ENCODE measurements at places on chromosomes 7 and 10. TPM values are rescaled to one million over a fixed set of nuclear protein-coding genes. Genes with fewer than 3 reads are reported as not detected.
A peak's percentile ranks its signal among the peaks of the same experiment; 100 is the strongest.

DNA sequence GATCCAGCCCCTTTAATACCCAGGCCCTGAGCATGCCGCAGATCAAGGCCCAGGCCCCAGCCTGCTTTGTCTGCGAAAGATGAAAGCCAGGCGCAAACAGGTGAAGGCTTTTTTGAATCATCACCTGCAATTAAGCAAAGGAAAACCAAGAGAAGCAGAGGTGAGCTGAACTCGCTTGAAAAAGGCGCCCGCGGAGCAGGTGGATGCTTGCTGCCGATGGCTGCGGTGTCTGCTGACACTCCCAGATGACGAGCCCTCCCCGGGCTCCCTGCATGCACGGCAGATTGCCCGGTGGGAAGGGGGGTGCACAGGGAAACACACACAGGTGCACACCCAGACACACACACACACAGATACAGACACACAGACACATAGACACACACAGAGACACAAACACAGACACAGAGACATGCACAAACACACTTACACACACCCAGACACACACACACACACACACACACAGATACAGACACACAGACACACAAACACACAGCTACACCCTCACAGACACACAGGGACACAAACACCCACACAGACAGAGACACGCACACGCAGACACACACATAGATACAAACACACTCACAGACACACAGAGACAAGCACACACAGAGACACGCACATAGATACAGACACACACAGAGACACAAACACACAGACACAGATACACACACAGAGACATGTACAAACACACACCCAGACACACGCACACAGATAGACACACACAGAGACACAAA lies 142.6 kb upstream of the RNF32 start:
- DNase-seq, result no peak

The GCK gene
- total RNA-seq, result 0.28 TPM

The HGF gene
- not detected for total RNA-seq

The KCNIP2 gene
- total RNA-seq, result 3.1 TPM

- no peak for DNase-seq
Observed at GRCh38 chr10:110411047-110411410, 86.7 kb upstream of the DUSP5 start.

GRCh38 chr10:106107706-106108105 lies 1056.8 kb downstream of the SORCS1 start:
- no peak for DNase-seq

The DTX2 gene
- 29.0 TPM for total RNA-seq

GRCh38 chr7:90563286-90563685 lies 32.8 kb upstream of the CDK14 start:
- no peak for DNase-seq

The MKLN1 gene
- 63.3 TPM for total RNA-seq

The IL6 gene
- 1.2 TPM for total RNA-seq

DNA sequence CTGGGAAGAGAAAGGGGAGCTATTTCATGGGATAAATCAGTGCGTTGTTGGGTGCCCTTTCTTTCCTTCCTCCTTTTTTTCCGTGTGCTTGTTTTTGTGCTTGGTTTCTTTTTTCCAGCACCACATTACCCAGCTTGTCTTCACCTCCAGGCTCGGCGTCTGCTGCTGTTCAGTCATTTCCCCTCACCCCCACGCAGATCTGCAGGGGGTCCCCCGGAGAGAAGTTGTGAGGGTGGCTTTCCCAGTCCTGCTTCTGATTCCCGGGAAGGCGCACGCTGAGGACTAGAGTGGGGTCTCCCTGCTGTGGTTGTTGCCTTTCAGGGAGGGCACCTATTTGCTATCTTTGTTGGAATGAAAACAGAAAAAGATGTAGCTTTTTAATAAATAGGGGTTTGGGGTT lies 1.6 kb downstream of the CAMK1D start:
- no peak for DNase-seq

The INMT gene
- total RNA-seq, result 0.14 TPM

The CDK1 gene
- total RNA-seq, result 1.7 TPM

DNA sequence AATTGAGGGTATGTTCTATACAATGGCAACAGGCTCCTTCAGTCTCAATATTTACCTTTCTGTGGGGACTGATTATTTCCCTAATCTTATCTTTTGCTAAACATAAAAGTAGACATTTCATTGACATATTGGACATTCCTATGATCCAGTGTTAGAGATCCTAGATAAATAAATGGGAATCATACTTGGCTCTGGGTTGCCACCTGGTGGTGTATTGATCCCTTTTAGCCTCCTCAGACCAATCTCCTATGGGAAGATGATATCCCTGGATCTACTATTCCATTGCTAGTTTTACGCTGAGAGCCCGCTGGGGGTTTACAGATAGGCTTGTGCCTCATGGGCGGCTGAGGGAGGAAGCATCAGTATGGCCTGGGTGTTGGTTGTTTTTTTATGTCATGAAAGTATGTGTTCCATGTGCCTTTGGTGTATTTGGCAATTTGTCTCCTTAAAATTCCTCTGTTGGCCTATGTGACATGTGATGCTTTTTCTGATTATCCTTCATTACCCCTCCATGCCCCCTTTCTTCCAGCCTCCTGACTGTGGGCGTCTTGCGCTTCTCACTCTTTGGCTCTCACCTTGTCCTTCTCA lies 18.8 kb downstream of the CELF2 start:
- no peak for DNase-seq

The PLXDC2 gene
- total RNA-seq, result 0.56 TPM

The PDK4 gene
- not detected for total RNA-seq

DNA sequence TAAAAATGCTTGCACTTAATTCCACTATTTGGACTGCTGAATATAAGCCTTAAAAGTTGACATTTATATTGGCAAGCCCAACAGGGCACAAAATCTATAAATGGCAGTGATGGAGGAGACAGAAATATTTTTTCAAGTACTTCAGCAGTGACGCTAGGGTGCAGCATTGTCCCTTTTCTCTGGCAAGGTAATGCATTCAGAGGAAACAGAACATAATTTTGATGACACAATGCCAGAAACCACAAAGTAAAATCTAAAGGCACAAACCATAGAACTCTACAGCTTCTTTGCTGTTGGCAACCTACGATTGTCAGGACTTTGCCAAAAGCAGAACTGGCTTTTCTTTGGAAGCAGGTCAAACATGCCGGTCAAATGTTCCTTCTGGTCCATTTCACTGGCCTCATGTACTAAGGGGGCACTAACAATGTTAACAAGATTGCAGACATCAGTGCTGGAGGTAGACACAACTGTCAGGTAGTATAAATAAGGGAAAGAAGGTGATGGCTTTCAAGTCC lies 30.9 kb upstream of the FAM133B start:
- peak; percentile 73 for DNase-seq

GRCh38 chr10:11949152-11949551 lies 93.5 kb downstream of the UPF2 start:
- no peak for DNase-seq

DNA sequence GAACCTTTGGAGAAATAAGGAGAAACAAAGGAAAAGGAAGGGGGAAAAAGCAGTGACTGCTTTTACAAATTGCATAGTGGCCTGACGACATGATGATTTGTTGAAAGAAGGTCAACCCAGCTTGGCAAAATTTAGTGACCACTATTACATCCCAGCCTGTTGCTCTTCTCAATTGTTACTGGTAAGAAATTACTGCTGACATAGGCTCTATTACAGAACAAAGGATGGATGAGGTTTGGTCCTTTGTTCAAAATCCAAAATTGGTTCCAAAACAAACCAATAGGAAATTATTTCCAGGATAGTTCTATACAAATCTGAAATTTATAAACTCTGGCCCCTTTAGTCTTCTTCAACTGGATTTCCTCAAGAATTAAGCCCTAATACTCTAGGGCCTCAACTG lies 39.6 kb downstream of the USP54 start:
- DNase-seq, result no peak

- no peak for DNase-seq
Observed at GRCh38 chr10:88883448-88883809, 3.4 kb downstream of the STAMBPL1 start.

The SUGCT gene
- 3.1 TPM for total RNA-seq

GRCh38 chr7:20306180-20306946 lies 24.3 kb upstream of the ITGB8 start:
- no peak for DNase-seq

The ZNF804B gene
- not detected for total RNA-seq

The MSMB gene
- not detected for total RNA-seq

DNA sequence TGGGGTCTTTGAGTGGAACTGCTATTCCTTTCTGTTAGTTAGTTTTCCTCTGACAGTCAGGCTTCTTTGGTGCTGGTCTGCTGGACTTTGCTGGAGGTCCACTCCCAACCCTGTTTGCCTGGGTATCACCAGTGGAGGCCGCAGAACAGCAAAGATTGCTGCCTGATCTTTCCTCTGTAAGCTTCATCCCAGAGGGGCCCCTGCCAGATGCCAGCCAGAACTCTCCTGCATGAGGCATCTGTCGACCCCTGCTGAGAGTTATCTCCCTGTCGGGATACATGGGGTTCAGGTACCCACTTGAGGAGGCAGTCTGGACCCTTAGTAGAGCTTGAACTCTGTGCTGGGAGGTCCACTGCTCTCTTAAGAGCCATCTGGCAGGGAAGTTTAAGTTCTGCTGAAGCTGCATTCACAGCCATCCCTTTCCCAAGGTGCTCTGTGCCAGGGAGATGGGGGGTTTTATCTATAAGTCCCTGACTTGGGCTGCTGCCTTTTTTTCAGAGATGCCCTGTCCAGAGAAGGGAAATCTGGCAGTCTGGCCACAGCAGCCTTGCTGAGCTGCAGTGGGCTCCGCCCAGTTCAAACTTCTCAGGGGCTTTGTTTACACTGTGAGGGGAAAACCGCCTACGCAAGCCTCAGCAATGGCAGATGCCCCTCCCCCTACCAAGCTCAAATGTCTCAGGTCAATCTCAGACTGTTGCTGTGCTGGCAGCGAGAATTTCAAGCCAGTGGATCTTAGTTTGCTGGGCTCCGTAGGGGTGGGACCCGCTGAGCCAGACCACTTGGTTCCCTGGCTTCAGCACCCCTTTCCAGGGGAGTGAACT lies 89.7 kb upstream of the CDK6 start:
- DNase-seq, result no peak

- DNase-seq, result no peak
Observed at GRCh38 chr10:106682175-106682574, 482.3 kb downstream of the SORCS1 start.

The AZGP1 gene
- total RNA-seq, result 0.56 TPM

The HECTD2 gene
- 1.6 TPM for total RNA-seq

DNA sequence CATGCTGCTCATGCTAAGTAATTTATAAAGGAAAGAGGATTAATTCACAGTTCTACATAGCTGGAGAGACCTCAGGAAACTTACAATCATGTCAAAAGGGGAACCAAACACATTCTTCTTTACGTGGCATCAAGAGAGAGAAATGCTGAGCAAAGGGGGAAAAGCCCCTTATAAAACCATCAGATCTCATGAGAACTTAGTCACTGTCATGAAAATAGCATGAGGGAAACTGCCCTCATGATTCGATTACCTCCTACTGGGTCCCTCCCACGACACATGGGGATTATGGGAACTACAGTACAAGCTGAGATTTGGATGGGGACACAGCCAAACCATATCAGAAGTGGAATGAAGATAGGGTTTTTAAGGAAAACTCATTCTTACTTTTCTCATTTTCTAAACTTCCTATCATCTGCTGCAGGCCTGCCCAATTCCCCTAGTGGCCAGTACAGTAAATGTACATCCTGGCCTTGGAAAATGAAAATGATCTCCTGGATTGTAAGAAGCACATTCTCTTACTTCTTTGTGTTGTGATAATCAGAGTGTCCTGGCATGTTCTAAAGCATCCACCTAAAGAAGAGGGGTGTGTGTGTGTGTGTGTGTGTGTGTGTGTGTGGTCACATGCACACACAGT lies 421.5 kb downstream of the LRMDA start:
- no peak for DNase-seq

DNA sequence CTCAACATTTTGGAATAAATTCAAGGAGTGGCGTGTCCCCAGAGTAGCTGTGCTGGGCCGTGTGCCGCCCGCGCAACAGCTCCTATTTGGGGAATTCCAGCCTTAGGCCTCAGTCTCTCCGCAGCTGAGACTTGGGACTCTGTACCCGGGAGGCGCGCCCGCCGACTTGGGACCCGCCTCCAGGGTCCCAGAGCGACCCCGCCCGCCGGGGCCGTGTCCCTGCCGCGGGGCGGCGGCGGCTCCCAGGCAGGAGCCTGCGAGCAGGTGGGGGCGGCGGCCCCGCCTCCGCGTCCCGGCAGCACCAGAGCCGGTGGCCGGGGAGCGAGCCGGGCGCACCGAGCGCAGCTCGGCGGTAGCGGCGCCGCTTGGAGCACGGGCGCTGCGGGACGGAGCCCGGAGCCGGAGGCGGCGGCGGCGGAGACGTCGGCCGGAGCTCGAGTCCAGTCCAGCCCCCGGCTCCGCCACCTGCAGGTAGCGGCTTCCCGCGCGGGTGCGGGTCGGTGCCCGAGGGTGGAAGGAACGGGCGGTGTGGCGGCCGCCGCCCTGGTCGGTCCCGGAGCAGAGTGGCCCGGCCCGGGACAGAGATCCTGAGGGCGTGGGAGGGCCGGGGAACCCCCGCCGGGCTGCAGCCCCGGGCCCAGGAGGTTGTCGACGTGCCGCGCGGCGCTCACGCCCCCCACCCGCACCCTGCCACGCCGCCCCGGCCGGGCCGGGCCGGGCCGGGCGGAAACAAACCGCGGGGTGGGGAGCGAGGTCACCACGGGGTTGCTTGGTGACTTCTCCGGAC lies at the start of gene WIPF3:
Gene WIPF3, plus strand, starts transcription at position 301 of the 787 bp plus-strand sequence. CDS start 28,217 bp downstream, outside the sequence.
- no peak for DNase-seq

GRCh38 chr7:43302211-43302711 lies 189.8 kb downstream of the HECW1 start:
- DNase-seq, result no peak

The HOXA9 gene
- total RNA-seq, result 0.79 TPM
